ENCODE measurements at places on chromosomes 2 and 18.

- no peak for DNase-seq
Measured at GRCh38 chr2:128466376-128466775, 147.7 kb upstream of the HS6ST1 start.

DNA sequence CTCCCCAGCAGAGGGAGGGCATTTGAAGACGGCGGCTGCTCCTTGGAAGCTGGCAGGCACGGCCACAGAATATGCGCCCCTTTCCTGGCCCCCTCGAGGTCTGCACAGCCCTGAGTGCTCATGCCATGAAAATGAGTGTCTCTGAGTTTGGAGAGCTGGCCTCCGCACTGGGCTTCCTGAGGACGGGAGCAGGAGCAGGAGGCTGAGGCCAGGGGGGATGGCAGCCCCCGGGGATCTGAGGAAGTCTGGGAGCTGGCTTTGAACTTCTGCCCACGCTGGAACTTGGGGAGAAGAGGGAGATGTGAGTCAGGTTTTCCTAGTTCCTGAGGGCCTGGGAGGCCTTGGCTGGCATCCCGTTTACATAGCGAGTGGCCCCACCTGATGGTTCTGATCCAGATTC lies 47.0 kb downstream of the RRM2 start:
- DNase-seq = no peak

DNA sequence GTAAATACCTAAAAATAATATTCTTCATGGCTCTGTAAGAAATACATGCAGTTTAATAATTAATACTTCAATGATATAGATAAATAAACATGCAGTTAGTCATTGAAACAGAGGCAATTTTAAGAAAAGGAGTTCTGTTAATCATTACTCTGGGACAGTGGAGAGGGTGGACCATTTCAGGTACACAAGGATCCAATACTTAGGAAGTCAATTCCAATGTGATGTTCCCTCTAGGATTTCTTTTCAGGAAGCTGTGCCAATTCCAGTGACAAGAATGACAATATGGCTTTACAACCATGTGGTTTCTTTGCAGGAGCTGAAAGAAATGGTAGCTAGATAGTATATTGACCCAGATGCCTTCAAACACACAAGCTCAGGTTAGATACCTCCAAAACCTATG lies 175.8 kb upstream of the NETO1 start:
- DNase-seq = no peak

DNA sequence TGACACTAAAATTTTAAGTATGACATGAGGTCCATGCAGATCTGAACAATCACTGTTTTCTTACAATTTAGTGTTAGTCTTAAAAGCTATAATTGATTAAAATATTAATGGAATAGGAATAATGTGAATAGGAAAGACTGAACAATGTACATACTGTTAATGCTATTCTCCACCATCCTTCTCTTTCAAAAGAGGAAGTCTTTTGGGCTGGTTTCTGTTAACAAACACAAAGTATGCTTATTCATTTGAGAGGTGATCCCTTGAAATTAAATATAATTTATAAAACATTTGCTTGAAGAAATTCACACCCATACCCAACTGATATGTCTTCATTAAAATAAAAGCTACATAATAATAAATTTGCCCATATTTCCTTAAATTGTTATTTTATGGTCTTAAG lies 2.3 kb downstream of the STPG4 start:
- DNase-seq = no peak

DNA sequence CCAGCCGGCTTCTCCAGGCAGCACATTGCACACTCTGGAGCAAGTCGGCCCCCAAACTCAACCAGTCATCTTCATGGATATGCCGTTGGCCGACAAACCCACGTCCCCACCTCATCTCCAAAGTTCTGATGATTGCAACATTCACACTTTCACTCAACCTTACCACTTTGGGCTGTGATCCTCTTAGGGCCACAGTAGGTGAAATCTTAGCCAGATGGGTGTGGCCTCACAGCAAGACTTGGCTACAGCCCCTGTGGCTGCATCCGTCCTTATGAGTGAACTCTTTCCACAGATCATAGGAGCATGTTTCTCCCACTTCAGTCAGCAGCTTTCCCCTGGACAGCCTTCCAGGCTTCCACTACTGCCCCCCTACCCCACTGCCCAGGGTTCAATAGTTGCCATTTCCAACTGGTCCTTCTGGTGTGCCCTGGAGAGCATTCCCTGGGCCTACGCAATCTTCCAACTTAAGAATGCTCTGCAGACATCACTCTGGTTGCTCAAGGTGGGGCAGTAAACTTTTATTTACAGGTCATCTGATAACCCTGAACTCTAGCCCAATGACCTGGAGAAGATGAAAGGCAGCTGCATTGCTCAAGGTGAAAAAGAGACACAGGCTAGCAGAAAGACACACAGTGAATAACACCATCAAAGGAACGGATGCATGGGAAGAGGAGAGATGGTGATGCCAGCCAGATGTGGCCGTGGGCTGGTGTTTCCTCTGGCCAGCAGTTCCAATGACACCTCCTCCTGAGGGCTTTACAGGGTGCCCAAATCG lies 34.5 kb downstream of the ARL4C start:
- no peak for DNase-seq

DNA sequence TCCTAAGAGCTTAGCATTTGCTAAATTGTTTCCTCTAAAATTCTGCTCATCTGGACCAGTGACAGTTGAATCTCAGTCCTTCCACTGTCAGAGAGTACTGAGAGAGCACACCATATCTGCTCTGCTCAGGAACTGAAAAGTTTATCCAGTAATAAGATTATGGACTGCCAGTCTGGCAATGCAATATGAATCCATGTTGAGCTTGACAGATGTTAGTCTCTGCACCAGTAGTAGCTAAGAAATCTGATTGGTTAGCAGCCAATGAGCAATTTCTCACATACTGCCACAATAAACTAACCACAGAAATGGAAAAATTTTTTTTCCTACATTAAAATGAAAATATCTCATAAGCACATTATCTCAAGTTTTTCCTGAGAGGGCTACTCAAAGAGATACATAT lies 2.3 kb downstream of the PRKD3 start:
- no peak for DNase-seq

DNA sequence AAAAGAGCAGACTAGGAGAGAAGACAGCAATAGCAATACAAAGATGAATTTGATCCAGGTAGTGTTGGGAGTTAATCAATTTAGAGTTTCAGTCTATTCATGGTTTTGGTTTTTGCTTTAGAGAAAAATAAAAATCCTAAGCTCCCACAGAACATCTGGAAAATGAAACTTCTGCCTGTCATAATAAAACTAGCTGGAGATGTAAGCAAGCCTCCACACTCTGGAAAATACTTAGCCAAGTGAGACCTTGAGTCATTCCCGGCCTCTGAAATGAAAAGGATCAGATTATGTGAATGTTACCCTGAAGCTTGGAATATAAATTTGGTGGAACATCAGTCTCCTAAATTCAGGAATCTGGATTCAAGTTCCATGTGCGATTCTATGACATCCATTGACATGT lies 485.6 kb upstream of the SPRED2 start:
- no peak for DNase-seq

DNA sequence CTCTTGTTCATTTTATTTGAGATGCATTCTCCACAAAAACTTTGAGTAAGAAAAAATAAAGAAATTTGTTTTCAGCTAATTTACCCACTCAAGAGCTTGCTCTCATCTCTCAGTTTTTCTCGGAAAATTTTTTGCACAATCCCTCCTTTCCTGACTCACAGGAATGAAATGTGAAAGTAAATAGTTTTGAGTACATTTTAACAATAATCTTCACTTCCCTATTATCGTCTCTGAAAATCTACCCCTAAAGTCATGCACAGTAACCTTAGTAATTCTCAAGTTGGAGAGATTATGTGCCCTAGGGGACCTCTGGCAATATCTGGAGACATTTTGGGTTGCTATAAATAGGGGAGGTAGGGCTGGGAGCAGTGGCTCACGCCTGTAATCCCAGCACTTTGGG lies 2.6 kb downstream of the CYB5A start:
- no peak for DNase-seq

DNA sequence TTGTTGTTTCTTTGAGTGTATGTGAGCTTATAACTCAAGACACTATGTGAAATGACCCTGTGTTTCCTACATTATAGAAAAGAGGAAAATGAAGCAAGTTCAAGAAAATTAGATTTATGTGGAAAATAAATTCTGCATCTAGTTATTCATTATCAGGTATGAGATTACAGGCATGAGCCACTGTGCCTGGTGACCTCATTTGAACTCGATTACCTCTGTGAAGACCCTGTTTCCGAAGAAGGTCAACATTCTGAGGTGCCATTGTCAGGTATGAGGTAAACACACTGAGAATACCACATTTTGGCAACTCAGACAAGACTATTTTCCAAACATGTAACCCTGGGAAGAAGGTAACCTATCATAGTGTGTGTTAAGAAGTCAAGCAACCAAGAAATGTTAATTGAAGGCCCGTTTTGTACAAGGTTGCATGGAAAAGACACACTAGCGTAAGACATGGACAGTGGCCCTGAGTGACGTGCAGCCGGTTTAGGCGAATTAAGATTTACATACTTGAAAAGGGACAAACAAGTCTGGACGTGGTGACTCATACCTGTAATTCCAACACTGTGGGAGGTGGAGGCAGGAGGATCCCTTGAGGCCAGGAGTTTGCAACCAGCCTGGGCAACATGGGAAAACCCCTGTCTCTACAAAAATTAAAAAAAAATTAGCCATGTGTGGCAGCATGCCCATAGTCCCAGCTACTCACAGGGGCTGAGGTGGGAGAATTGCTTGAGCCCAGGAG lies 186.6 kb downstream of the NEDD4L start:
- no peak for DNase-seq
